Left lobe of liver (tissue), 2 donors: ENCODE measurements at places on chromosomes 7 and 10.

DNA sequence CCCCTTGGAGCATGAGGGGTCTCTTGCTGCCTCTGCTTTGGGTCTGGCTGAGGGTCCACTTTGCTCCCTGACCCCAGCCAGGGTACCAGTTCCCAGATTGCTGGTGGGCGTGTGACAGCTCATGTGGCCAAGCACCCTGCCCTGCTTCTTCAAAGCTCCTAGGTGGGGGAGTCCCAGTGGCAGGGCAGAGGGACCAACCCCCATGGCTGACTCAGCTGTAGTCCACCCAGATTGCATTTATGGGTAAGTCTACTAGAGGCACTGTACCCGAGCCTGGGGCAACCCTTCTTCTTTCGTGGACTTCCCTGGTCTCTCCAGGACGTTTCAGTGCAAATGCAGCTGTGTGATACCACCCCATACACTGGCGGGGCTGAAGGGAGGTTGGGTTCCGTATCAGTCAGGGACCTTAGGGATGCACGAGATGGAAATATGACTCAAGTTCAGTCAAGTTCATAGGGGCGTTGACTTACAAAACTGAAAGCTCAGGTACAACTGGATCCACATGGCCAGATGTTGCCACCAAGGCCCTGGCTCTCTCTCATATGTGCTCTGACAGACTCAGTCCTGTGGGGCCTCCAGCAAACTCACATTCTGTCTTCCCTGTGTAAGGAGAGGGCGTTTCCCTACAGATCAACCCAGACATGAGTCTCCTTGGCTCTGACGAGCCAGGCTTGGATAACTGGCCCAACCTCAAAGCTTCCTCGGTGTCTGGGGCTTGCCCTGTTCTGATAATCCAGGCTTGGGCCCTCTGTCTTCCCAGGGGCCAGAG is 13.6 kb downstream of the PTPRE start:
- no peak for DNase-seq

GRCh38 chr7:81285142-81285871 is 366.5 kb upstream of the SEMA3C start:
- no peak for DNase-seq

DNA sequence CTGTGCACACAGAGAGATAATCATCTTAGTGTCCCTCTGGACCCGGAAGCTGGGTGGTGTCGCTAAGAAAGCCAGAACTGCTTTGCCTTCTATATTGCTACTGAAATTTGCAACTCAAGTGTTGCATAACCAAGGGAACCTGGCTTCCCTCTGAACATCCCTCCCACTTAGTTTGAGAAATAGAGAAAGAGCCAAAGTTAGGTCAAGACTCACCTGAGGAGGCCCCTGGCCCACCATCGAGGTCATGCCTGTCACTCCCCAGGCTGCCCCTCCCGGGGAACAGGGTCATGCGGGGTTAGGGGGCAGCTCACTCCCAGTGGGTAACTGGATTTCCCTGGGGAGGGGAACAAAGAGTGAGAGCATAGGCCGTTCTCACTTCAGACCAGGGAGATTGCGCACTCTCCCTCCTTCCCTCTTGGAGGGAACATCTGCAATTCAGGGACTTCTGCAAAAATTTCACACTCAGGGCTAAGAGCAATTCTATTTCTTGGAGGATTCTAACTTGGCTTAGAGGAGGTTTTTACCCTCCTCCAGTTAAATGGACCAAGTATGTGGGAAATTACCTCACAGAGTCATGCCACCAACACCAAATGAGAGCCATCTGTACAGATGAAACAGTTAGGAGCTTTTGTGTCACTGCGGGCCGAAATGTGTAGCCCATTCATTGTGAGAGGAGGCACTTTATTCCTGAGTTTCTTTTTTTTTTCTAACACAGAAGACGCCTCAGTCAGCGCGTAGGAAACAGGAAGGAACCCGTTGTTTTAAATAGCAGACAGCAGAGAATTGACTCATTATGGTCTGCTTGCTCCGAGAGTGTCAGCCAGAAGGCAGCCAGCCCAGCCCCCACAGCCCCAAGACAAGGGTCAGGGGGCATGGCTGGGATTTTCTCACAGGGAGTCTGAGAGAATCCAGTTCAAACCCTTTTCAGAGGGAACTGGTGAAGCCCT is 221.3 kb downstream of the ARHGAP12 start:
- DNase-seq: no peak

- DNase-seq: no peak
These were observed 930 bp upstream of the HOXA10 start for GRCh38 chr7:27174874-27175625.

DNA sequence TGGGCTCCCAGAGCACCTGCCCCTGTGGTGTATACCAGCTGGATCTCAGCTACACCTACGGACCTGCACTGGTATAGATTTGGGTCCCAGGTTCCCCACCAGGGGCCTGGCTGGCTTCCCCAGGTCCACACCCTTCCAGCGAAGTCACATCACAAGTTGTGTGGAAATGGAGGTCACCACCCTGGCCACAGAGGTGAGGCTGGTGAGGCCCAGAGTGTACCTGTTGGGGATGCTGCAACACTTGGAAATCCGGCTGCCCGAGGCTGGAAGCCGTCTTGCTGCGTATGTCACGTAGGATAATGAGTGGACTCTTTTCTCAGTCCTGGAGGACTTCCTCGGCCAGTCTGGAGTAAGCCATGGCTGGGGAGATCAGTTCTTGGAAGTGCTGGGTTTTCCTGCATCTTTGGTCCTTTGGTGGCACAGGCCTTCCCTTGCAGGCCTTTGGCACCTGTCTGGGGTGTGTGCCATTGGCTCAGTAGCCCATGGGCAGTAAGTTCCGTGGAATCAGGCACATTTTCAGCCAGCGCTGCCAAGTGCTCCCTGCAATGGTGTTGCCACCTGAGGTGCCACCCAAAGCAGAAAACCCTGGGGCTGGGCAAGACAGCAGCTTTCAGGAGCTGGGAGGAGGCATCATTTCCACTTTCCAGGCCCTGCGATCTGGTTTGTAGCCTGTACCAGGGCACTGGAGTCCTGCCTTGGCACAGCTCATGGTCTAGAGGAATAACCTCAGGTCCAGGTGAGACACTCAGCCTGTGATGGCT is 97.9 kb downstream of the LHPP start:
- DNase-seq: no peak

DNA sequence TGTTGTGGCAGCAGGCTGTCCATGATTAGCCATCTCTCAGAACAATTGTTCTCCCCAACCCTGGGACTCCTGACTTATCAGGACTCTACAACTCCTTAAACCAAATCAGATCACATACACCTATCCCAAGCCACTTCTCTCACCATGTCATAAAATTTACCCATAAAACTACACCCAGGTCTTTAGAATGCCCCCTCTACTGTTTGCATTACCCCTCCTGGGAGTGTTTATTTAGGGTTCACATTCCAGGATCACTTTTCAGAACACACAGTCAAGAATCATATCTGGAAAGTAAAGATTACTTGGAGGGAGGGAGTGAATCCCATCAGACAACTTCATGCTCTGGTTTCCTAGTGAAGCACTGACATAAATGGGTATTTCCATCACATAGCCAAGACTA is 7.1 kb downstream of the ASAH2 start:
- DNase-seq: no peak

- DNase-seq: no peak
These were observed 146.8 kb downstream of the CYP26A1 start for GRCh38 chr10:93220296-93221170.

DNA sequence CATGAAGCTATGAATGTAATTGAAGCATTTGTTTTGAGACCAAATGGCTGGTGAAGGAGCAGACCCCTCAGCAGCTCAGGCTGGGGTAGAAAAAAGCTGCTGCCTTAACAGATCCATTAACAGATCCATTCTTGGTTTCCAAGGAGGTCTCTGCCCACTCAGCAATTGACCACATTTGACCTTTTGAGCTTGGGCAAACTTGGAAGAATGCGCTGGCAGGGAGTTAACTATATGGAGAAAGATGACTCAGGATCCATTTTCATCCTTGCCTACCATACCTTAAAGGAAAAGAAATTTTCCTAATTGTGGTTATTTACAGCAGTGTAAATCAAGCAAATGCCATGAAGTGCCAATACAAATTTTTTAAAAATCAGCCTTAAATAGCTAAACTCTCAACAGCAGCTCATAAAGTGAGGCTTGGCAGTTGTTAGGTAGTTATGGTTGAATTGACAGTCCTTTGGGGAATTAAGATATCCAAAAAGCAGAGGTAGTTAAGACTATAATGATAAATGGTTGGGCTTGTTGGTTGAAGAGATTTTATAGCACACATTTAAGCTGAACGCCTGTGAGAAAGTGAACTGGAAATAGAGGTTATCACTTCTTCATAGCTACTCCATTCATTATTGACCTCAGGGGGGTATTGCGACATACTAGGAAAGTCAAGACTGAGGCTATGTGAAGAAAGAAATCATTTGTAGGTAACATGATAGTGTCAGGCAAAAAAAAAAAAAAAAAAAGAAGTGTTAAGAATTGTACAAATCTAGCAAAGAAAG is 83.9 kb downstream of the MKX start:
- no peak for DNase-seq

GRCh38 chr10:110947061-110947595 is 27.7 kb downstream of the SHOC2 start:
- no peak for DNase-seq

- no peak for DNase-seq
These were observed 27.8 kb downstream of the DCLRE1C start for GRCh38 chr10:14926061-14926470.

- DNase-seq: no peak
These were observed 4.3 kb upstream of the C1GALT1 start for GRCh38 chr7:7178081-7178480.

DNA sequence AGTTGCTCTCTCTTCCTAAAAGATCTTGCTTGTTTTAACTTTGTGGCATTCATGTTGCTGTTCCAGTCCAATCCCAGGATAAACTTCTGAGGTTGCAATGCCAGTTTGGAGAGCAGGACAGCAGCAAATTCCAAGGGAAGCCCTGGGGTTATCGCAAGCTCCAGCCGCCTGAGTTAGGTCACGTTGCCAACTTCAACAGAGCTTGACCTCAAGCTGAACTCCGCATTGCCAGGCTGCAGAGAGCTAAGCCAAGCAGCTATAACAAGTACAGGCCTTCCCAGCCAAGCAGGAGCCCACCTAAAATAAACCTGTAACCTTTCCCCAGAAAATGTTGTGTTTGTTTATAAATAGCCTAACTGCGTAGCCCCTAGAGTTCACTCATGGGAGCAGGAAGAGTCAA is 138.9 kb upstream of the LYZL1 start:
- DNase-seq: peak; percentile 72

- no peak for DNase-seq
These were observed 107.3 kb upstream of the FRMD4A start for GRCh38 chr10:14438057-14438456.

DNA sequence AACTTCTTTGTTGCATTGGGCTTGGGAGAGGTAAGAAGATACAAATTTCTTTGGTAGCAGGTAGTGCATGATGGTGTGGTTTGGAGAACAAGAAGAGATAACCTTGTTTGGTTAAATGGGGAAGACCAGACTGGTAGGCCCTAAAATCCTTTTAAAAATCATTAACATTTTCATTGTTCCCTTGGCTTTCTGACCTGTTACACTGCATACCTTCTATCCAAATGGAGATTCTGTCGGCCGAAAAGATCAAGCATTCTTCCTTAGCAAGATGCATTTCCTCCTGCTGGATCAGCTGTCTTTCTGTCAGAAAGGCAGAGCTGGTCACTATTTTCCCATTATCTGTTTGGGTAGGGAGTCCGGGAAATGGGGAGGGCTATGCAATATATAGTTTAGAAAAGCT is 33.7 kb downstream of the AGK start:
- no peak for DNase-seq

- no peak for DNase-seq
These were observed 58.5 kb downstream of the TNS3 start for GRCh38 chr7:47523401-47523800.

GRCh38 chr7:48390388-48391327 is 219.4 kb downstream of the ABCA13 start:
- no peak for DNase-seq

DNA sequence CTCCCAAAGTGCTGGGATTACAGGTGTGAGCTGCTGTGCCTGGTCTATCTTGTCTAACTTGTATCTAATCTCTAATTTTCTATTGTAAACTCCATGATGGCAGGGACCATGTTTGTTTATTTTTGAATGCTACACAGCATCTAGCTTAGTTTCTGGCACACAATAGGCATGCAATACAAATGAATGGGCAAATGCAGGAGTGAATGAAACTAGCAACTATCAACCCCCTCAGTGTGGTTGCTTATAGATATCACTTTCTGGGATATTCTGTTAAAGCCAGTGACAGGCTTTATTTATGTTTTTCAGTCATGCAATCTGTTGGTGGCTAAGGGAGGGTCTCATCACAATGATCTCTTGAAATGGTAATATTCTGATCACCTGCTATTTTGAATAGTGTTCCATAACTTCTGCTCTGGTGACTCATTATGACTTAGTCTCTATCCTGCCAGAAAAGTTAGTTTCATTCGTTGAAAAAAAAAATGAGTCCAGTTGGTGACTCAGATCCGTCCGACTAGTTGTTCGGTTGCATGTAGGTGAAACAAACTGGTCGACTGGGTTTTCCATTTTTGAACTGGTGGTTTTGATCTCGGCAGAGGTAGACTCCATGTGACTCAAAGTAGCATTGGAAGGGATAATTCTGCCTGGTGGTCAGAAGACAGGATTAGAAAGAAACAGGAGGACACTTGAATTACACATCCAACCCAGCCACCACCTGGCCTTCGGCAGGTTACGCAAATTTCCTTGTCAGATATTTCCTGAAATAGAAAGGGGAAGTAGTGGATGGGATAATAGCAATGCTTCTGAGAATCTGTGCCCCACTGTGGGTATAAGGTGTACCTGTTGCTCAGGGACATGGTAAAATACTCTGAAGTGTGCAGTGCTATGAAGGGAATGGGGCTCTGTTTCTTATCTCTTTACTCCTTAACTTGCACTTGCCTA is 76.8 kb downstream of the GATA3 start:
- no peak for DNase-seq

DNA sequence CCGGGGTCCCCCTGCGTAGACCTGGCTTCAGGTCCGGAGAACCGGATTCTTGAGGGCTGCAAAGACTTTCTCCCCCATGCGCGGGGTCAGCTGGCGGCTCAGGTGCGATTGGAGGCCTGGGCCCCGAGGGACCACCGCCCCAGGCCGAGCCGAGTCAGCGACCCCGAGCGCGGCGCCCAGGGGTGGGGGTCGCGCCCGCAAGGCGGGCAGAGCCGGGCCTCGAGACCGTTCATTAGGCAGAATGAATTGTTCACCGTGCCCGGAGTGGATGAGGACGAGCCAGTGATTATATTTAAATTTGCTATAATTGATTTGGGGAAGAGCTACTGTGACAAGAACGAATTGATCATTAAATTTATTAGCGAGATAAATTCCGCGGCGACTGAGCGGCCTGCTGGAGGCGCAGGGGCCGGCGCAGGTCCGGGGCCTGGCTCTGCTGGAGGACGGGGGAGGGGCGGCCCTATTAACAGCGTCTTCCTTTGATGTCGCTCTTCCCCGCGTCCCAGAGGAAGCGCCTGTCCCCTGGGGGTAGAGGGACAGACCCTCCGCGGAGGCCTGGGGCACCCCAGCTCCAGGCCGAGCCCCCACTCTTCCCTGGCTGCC is 7.5 kb downstream of the MNX1 start:
- peak; percentile 26 for DNase-seq

GRCh38 chr7:52863652-52864051 is 171.8 kb upstream of the POM121L12 start:
- DNase-seq: no peak

GRCh38 chr10:49512121-49512809 is 26.7 kb downstream of the ERCC6 start:
- DNase-seq: no peak

GRCh38 chr10:44804661-44805060 is 106.5 kb upstream of the TMEM72 start:
- no peak for DNase-seq
